Thymus (tissue), 14 donors: ENCODE measurements at places on chromosomes 5 and 9. TPM values are rescaled to one million over a fixed set of nuclear protein-coding genes. Genes with fewer than 3 reads are reported as not detected.

- no peak for DNase-seq
These were observed 334.7 kb upstream of the PIK3R1 start for GRCh38 chr5:67880876-67881275.

DNA sequence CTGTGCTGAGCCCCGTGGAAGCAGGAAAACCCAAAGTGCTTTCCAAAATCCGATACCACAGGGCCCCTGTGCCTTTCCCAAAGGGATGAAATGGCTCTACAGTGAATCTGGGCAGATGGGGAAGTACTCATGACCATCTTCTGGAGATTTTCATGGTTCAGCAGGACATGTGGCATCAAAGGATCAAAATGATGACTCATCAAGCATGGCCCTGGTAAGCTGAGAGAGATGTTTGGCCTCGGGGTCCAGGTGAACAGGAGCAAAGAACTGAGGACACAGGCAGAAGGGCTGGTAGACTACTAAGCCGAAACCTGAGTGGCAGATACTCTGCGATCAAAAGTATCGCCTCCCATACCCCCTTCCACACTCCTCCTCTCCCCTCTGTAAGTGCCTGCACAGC is 160.0 kb upstream of the EFNA5 start:
- DNase-seq = no peak

FGD3 gene
- 35.7 TPM for total RNA-seq

GRCh38 chr5:176167800-176168199 is 70.4 kb upstream of the SIMC1 start:
- DNase-seq = no peak

INIP gene
- 23.0 TPM for total RNA-seq

DNA sequence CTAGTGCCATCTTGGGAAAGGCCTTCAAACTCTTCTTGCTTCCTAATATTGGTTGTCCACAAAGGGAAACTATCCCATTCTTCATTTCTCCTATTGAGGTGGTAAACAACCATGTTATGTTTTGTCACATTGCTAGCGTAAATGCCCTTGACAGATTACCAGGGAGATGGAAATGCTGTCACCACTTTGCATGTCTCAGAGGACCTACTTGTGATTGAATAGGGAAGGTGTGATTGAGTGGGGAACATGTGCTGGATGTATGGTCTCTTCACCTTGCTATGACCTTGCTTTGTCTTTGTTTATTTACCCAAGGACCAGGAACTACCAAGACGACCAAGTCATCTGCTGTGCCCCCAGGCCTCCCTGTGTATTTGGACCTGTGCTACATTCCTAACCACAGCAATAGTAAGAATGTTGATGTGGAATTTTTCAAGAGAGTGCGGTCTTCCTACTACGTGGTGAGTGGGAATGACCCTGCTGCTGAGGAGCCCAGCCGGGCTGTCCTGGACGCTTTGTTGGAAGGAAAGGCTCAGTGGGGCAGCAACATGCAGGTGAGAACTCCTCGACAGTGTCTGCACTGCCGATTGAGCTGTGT is 96.1 kb downstream of the MAP1B start:
- no peak for DNase-seq

GRCh38 chr9:130893341-130894101 is 3.1 kb downstream of the QRFP start:
- DNase-seq = no peak

GRCh38 chr9:70564468-70565335 is 150.2 kb upstream of the KLF9 start:
- no peak for DNase-seq

CD14 gene
- 23.7 TPM for total RNA-seq

GRCh38 chr5:57929271-57929670 is 446.7 kb upstream of the ACTBL2 start:
- no peak for DNase-seq

EXOSC3 gene
- total RNA-seq = 46.3 TPM

ANKH gene
- total RNA-seq = 17.3 TPM

- no peak for DNase-seq
These were observed 927.1 kb downstream of the NR2F1-AS1 start for GRCh38 chr5:92653730-92654461.

DNA sequence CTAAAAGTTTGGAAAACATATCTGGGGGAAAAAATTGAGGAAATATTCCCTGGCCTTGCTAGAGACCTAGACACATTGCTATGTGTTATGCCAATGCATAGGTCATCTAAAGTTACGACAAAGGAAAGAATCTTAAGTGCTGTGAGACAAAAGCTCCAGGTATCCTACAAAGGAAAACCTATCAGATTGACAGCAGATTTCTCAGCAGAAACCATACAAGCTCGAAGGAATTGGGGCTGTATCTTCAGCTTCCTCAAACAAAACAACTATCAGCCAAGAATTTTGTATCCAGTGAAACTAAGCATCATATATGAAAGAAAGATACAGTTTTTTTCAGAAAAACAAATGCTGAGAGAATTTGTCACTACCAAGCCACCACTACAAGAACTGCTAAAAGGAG is 234.4 kb downstream of the CDH18 start:
- no peak for DNase-seq

SOX30 gene
- 0.24 TPM for total RNA-seq

GRCh38 chr9:20728493-20729220 is 44.6 kb downstream of the FOCAD start:
- DNase-seq = peak; percentile 6

DNA sequence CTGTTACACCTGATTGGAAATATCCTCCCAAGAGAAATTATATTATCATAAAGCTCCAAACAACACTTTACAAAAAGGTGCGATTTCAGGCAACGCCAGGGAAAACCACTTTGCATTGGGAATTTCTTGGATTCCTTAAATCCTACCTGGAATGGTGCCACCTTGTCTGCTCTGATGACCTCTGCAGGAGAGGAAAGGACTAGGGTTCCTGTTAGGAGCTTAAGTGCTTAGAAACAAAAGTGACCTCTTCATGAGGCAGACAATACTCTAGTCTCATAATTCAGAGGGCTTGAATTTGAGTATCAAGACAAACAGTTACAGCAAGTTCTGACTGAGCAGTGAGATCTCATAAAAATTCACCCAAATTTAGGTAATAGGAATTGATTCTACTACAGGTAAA is 33.9 kb upstream of the GLIS3 start:
- DNase-seq = no peak

DNA sequence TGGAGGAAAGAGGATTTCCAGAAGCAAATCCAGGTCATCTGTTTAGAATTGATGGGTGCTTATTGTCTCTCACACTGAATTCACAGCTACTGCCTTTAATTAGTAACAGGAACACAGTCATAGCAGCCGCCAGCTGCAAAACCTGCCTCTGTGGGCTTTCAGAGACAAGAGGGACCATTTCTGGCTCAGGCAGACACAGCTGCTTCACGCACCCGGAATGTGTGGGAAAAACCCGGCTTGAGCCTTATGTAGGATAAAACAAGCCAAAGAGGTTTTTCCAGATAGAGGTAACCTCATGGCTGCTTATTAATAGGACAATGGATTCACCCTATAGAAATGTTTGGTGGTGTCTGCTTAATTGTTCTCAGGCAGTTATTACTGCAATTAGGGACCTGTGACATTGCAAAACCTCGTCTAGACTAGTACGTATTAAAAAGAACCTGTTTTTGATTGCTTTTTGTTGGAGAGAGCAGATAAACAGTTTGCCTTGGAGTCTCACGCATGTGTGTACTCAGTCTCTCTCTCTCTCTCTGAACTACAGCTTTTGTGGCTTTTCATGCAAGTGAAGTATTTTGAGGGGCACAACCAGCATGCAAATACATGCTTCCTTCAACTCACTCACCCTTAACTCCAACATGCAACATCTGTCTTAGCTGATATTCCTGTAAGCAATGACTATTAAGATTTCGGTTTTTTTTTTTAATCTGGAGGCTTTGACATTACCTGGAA is 302.7 kb downstream of the PLK2 start:
- no peak for DNase-seq

GRCh38 chr5:9340085-9340484 is 205.8 kb downstream of the SEMA5A start:
- DNase-seq = no peak

GRCh38 chr9:99249619-99250018 is 27.5 kb downstream of the SEC61B start:
- no peak for DNase-seq

DNA sequence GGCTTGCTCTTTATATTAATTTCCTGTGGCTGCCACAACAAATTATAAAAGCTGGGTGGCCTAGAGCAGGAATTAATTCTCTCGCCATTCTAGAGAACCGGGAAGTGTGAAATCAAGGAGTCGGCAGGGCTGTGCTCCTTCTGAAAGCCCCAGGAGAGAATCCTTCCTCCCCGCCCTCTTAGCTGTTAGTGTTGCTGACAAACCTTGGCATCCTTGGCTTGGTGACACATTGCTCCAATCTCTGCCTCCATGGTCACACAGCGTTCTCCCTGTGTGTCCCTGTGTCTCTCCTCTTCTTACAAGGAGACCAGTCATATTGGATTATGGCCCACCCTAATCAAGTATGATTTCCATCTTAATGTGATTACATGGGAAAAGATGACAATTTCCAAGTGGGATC is 55.9 kb upstream of the NEURL1B start:
- no peak for DNase-seq
